ENCODE measurements at places on chromosomes 7 and 10.

GRCh38 chr7:105830405-105831301 is 45.7 kb downstream of the ATXN7L1 start:
- DNase-seq = no peak

DNA sequence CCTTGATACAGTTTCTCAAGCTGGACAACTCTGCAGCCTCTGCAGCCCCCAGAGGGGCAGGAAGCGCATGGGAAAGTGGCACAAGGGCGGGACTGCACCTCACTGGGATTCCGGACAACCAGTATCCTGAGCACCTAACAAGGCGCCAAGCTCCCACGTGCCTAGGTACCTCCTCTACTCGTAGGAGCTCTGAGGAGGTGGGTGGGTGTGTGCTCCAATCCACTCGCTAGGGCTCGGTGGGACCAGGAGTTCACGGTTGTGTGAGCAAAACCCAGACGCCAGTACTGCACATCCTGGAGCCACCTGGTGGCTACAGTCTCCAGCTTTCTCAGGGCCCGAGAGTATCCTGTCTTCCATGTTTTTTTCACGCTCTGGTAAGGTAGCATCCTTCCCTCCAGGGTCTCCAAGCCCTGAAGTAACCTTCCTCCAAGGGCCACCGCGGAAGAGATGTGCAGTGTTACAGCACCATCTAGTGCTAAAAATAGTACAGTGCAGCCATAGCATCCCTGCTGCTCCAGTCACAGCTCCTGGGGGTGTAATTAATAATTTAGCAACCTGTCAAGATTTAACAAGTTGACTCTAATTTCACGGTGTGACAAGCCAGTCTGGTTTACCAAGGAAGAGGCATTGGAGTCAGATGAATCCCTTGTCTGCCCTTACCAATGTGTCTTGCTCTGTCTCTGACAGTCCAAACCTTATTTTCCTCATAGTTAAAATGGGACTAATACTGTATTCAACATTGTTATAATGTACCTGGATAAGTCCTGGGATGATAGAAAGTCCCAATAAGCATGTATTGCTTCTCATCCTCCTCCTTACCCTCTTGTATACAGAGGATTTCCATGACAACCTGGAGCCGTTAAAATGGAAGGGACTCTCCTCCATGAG is 70.4 kb downstream of the HERPUD2 start:
- DNase-seq = peak; percentile 57

- no peak for DNase-seq
Measured at GRCh38 chr7:37394158-37394557, 54.5 kb downstream of the ELMO1 start.

DNA sequence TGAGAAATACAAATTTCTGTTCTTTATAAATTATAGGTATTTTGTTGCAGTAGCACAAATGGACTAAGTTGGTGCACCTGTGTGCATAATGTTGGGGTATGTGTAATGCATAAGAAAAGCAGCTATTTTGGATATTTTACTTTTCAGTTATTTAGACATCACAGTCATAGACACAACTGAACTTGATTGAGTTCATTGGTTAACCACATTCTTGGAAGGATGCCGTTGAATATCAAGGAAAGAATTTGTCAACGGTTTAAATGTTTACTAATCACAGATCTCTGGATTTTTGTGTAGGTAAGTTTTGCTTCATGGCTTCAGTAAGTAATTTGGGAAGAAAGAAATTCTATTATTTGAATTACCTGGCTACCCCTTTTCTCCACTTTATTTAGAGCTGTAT is 4.1 kb downstream of the OTUD1 start:
- no peak for DNase-seq

- no peak for DNase-seq
Measured at GRCh38 chr7:13097499-13097898, 410.1 kb downstream of the ARL4A start.

DNA sequence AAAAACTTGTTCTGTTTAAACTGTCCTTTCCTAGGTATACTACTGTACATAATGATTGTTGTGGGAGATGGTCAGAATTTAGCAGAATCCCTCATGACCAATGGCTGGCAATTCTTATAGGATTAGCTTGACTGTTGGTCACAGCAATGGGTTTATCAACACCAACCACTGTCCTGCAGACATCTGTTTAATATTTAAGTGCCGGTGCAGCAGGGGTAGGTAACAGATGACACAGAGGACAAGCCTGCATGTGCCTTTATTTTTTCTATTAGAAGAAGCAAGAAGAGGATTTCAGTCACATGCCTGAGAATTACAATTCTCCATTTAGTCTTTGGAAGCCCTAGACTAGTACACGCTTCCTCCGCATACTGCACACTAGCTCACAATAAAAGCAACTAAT is 48.4 kb downstream of the CCDC6 start:
- DNase-seq = no peak

GRCh38 chr10:101525848-101526247 is 62.2 kb downstream of the POLL start:
- no peak for DNase-seq

GRCh38 chr10:124465777-124466488 is 4.3 kb downstream of the LHPP start:
- DNase-seq = no peak

- peak; percentile 20 for DNase-seq
Measured at GRCh38 chr7:150404172-150404804, 25.2 kb downstream of the ZNF775 start.

- no peak for DNase-seq
Measured at GRCh38 chr10:101716891-101717659, 22.1 kb upstream of the FBXW4 start.

- DNase-seq = no peak
Measured at GRCh38 chr7:93039786-93040185, 78.0 kb downstream of the SAMD9 start.

- DNase-seq = no peak
Measured at GRCh38 chr7:85634951-85635350, 448.1 kb upstream of the SEMA3D start.

- DNase-seq = no peak
Measured at GRCh38 chr10:91566115-91566514, 66.8 kb downstream of the PPP1R3C start.

DNA sequence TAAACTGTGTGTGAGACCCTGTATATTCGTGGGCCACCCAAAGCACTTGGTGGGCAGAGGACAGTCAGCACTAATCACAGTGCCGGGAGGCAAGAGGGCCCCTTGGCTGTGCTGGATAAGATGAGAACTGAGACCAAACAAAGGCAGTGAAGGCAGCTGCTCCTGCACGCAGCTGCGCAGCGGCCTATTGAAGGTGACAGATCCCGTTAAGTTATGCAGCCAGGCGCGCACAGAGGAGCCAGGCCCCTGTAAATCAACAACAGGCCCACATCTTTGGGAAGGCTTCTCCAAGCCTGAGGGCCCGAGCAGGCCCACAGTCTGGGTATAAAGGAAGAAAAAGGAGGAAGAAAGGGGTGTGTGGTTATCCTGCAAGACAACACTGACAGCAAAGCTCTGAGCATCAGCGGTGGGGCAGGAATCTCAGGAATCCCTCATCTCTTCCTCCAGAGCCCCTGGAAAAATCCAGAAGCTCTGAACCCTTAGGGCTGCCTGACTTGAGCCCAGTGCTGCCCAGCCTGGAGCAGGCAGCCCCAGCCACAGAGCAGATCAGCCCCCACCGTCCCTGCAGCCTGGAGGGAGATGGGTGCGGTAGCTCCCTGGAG is 154.2 kb downstream of the ARHGAP12 start:
- DNase-seq = no peak

- DNase-seq = no peak
Measured at GRCh38 chr7:124908259-124908658, 21.4 kb downstream of the POT1 start.

- DNase-seq = no peak
Measured at GRCh38 chr7:47416492-47417480, 165.1 kb downstream of the TNS3 start.

DNA sequence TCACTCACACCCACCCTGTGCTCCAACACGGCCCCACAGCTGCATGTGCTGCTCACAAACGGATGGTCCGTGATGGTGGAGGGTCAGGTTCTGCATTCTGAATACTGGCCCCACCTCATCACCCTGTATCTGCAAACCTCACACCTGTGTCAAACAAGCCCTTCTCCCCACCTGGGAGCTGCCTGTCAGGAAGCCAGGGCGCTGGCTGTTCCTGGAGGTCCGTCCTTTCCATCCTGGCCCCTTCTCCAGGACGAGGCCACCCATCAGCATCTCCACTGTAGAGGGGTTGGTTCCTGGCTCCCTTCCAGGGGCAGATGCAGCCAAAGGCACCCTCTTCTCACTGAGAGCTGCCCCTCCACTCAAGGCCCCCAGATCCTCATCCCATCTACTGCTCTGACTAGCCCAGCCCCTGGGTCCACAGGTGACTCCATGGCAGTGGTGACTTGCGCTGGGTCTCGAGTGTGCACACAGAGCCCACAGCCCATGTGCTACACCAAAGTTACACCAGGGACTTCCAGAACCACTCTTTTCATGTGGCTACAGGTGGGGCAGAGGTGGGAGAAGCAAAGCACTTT is 229.4 kb downstream of the TNS3 start:
- DNase-seq = no peak

- no peak for DNase-seq
Measured at GRCh38 chr7:94190599-94191061, 186.5 kb upstream of the BET1 start.

Measured in CD4-positive, alpha-beta T cell treated with Interleukin-10 for 1 hour (primary cell).